Neural crest cell (in vitro differentiated cells): ENCODE measurements at places on chromosomes 6 and 20. TPM values are rescaled to one million over a fixed set of nuclear protein-coding genes. Genes with fewer than 3 reads are reported as not detected.

DNA sequence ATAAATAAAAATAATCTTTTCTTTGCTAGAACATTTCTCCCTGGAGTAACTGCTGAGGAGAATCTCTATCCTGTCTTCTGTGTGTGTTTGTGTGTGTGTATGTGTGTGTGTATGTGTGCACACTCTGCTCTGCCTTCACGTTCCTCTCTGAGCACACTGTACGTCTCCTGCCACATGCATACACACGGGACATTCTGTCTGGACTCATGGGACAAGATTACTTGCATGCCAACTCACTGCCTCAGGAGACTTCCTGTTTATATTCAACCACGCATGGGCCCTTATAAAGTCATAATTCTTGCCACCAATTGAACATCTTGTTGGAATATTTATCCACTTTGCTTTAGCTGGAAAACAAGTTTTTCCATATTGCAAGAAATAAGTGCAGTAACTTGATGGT lies 930.6 kb downstream of the KIF16B start:
- H3K27ac ChIP-seq = no peak overlapping the region
- H3K36me3 ChIP-seq = no peaks in the 10 kb centered on the region
- no peaks in the 10 kb centered on the region for H3K27me3 ChIP-seq
- peaks cover 16% of the 10 kb centered on the region for H3K4me1 ChIP-seq

- no peaks in the 10 kb centered on the region for H3K4me1 ChIP-seq
- no peaks in the 10 kb centered on the region for H3K36me3 ChIP-seq
- DNase-seq = no peak
Observed at GRCh38 chr6:55974688-55975087, 99.3 kb upstream of the BMP5 start.

DNA sequence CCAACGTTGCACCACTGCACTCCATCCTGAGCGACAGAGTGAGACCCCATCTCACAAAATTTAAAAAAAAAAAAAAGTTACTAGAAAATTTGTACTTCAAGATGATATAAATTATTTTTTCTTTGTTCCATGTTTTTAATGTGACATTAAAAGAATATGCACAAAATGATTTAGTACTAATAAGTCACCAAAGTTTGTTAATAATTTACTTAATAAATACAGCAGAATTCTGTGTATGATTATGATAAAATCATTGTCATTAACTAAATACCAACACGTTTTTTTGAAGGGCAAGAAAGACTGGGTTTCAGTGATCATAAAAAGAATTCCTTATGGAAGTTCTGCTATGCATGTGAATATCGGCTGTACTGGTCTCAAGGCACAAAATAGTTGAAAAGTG lies 28.1 kb downstream of the GOPC start:
- H3K36me3 ChIP-seq = peaks cover 12% of the 10 kb centered on the region
- DNase-seq = no peak
- no peak overlapping the region for H3K27ac ChIP-seq
- peaks cover 1% of the 10 kb centered on the region for H3K4me1 ChIP-seq

Gene MEP1A
- total RNA-seq = not detected in 2 replicates

Gene C6orf141
- 0.89 and 1.0 TPM in 2 replicates for total RNA-seq
